GM12865 (cell line): ENCODE measurements at places on chromosomes 2 and 18.

DNA sequence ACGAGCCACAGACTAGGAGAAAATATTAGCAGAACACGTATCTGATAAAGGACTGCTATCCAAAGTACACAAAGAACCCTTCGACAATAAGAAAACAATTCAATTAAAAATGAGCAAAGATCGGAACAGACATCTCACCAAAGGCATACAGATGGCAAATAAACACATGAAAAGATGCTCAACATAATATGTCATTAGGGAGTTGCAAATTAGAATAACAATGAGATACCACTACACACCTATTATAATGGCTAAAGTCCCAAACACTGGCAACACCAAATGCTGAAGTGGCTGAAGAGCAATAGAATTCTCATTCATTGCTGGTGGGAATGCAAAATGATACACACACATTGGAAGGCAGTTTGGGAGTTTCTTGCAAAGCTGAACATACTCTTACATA, 33.1 kb downstream of the SERTAD2 start:
- no peak for DNase-seq

DNA sequence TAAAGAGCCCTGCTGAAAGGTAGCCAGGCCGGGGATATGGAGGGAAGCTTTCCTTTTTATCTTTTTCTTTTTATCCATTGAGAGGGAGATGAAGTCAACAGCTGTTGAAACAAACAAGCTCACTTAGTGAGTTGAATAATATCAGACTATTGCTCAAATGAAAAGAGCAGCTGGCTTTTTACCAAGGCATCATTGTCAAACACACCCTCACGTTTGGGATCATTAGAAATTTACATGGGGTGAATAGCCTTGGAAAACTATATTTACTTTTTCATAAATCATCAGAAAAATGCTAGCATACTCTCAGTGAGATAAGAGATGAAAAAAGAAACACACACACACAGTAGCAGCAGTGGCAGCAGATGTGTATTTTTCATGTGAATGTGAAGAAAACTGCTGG, 71.5 kb upstream of the HNMT start:
- no peak for DNase-seq

DNA sequence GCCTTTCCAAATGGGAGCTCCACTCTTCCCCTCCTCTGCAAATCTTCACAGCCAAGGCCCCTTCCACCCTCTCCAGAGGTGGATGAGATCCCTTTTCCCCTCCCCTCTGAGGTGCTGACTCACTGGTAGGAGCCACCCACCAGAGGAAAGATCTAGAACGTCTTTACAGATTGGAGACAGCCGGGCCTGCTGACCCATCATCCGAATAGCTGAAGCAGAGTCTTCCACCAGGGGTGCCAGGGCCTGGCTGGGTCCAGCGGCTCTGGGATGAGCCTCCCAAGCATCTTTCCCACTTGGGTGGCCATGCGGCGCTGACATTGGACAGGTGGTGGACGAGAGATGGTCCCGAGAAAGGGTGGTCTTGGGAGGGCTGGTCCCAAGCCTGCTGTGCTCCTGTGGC, 9.0 kb downstream of the ERFE start:
- no peak for DNase-seq

GRCh38 chr18:37277804-37278203, 287.8 kb downstream of the CELF4 start:
- no peak for DNase-seq

DNA sequence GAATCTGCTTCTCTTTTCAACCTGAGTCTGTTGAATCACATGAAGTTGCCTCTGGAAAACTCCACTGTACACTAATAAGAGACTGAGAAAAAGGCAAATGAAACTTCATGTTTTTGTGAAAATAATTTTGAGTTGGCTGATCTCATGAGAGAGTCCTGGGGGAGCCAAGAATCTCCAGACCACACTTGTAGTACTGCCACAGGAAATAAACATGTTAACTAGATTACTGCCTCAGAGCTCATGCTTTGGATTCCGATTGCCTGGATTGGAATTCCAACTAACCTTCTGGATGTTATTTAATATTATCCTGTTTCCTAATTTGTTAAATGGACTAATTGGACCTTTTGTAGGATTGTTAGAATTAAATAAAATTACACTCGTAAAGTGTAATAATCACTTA, 25.2 kb downstream of the NUP35 start:
- DNase-seq = no peak

GRCh38 chr2:67798541-67799160, 264.2 kb downstream of the C1D start:
- no peak for DNase-seq

DNA sequence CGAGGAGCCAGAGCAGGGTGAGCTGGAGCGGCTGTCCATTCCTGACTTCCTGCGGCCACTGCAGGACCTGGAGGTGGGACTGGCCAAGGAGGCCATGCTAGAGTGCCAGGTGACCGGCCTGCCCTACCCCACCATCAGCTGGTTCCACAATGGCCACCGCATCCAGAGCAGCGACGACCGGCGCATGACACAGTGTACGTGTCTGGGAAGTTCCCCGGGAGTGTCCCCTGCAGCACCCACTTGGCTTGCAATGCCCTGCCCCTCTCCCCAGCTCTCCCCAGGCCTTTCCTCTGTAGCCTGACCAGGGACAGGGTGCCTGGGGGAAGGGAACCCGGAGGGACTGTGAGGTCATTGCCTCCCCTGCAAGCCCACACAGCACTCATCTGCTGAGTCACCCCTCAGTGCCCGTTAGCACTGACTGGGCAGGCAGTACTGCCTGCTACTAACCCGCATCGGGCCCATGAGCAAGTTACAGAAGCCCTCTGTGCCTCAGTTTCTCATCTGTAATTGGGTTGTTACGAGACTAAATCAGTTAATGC, 29.4 kb upstream of the GMPPA start:
- DNase-seq = no peak

GRCh38 chr18:28044036-28044435, 132.9 kb downstream of the CDH2 start:
- DNase-seq = no peak

DNA sequence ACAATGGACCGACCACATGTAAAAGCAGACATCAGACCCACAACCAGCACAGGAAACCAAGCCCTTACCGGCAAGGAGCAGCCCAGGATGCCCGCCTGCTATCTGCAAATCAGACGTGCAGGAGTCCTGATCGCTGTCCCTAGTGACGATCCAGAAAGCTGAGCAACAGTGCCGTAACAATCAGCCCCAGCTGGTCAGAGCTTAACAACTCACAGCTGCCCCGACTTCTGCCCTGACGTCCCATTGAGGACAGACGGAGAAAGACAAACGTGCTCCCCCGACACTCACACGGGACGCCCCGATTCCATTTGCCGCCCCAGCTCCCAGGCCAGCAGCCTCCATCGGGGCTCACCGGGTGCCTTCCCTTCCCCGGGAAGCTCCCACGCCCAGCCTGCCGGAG, 39.8 kb upstream of the PXDN start:
- DNase-seq = no peak

- no peak for DNase-seq
Measured at GRCh38 chr2:12210016-12210933, 463.8 kb downstream of the LPIN1 start.

DNA sequence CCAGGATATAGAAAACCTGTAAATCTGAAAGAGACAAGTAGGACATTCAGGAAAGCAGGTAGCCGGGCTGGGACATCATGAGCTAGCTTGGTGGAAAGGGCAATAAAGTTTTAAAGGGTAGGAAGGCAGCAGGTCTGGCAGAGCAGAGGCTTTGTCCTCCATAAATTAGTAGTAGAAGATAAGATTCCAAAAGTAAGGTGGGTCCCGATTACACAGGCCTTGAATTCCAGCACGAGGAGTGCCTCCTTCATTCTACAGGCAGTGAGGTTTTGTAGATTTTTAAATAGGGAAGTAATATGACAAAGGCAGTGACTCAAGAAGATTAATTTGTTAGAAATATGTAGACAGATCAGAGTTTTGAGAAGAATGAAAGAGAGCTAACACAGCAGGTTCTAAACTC, 160.7 kb downstream of the DTNB start:
- DNase-seq = no peak

DNA sequence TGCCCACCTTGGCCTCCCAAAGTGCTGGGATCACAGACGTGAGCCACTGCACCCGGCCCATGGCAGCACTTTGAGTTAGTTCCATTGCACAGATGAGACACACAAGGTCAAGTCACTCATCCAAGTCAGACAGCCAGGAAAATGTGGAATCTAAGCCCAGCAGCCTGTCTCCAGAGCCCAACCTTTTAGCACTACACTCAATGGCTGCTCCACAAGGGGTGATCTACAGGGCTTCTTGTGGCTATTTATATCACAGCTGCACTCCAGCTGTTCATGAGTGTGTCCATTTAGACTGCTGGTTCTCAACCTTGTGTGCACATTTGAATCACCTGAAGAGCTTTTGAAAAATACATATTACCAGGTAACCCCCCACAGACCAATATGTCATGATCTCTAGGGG, 72.9 kb upstream of the RPL31 start:
- DNase-seq = no peak

DNA sequence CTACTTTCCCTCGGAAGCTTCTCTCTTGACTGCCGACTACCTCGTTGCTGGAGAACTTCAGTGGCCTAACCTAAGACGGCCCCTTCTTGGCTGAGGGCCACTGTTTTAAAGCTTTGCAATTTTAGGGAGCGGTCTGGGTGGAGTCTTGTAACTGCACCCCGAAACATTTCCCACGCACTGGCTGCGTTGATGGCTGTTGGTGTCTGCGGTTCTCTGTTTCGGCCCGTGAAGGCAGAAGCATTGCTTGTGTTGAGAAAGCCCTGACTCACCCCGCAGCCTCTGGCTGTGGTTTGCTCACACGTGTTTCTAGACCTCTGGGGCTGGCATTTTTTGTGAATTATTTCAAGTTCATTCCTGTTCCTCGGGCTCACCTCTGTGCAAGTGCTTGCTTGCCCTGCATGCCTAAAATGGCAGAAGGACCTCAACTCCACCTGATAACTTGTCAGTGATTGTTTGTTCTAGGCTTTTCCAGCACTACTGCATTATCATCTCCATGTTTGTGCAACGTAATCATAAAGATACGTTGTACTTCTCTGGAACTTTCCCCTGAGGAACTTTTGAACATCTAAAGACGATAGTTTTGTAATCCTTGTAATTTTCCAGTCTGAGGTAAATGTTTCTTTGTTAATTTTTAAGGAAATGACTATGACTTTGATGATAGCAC, 94.2 kb upstream of the DLX2 start:
- DNase-seq = peak; percentile 24
